ENCODE measurements at places on chromosomes 13 and 19.

- DNase-seq = peak; percentile 58
Observed at GRCh38 chr19:6828698-6829633, 56.5 kb downstream of the VAV1 start.

DNA sequence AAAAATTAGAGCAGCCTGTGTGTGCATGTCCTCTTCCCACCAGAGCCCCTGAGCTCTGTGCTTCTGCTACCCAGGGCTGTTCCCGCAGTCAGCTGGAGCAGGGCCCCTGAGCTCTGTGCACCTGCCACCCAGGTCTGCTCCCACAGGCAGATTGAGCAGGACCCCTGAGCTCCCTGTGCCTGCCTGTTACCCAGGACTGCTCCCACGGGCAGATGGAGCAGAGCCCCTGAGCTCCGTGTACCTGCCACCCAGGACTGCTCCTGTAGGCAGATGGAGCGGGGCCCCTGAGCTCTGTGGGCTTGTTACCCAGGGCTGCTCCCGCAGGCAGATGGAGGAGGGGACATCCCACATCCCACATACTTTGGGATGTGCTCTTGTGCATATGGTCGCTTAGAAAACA lies 186.8 kb upstream of the SOX1 start:
- DNase-seq = no peak

- no peak for DNase-seq
Observed at GRCh38 chr19:14497228-14497921, 1.4 kb upstream of the GIPC1 start.

- DNase-seq = no peak
Observed at GRCh38 chr13:110971486-110971885, 56.6 kb upstream of the ANKRD10 start.

DNA sequence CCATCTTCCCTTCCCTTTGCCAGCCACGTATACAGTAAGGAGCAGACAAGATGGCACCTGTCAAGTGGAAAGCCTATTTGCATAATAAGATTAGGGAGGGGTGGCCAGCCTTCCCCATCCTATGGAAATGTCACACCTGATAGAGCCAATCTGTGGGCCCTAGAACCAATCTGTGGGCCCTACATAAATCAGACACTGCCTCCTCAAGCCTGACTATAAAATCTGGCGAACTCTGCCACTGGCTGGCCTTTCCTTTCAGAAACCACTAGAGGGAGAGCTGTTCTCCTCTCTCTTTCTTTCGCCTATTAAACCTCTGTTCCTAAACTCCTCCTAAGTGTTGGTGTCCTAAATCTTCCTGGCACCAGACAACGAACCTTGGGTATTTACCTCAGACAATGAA lies 231.5 kb upstream of the KLHL1 start:
- no peak for DNase-seq

- no peak for DNase-seq
Observed at GRCh38 chr13:74024856-74025255, 109.3 kb downstream of the KLF12 start.

DNA sequence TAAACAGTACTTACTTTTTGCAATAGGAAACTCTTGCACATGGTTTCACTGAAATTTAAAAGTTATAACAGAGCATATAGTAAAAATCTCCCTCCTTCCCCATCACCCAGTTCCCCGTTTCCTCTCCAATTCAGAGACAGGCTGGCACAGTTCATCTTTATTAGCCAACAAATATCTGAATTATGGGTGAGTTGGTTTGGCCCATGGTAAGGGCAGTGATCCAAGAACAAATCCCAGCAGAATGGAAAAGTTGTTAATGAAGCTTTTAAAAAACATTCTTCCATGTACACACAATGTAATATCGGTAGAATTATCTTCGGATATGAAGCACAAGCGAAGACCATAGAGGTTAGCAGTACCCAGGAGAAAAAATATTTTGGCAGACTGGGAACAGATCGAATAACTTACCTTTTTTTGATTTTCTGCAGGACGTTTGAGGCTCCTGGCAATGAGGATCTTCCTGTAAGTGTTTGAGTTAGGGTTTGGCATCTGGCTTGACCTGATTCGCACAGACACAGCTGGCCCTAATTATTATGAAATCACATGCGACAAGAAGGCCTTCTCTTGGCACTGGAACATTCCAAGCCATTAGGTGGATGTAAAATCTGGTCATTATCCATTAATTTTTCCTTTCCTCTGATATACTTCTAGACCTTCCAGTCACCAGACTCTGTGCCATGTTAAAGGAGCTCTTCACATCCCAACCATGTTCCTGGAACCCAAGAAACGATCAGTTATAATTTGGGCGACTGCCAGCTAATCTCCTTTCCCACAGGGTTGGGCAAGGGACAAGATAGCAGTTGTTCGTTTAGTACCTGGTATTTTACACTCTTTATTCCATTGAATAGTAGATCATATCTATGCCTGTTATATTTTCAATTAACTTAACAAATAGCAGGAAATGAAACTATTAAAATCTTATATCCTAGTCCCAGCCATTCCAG lies 139.4 kb upstream of the TSC22D1 start:
- DNase-seq = no peak

Measured in GM10248 (cell line).